ENCODE measurements at places on chromosomes 7 and 10. TPM values are rescaled to one million over a fixed set of nuclear protein-coding genes. Genes with fewer than 3 reads are reported as not detected.

Gene SLC16A9
- total RNA-seq = not detected

Gene ACHE
- total RNA-seq = 0.22 TPM

Gene PLXDC2
- 0.61 TPM for total RNA-seq

Gene CLRN3
- total RNA-seq = not detected

- H3K27me3 ChIP-seq = no peaks in the 10 kb centered on the region
- DNase-seq = no peak
- no peak overlapping the region for H3K27ac ChIP-seq
- H3K4me1 ChIP-seq = no peaks in the 10 kb centered on the region
- H3K4me3 ChIP-seq = no peak overlapping the region
Observed at GRCh38 chr10:31619531-31620061, 300.6 kb downstream of the ZEB1 start.

GRCh38 chr10:48463318-48464003, 141.4 kb downstream of the ARHGAP22 start:
- no peaks in the 10 kb centered on the region for H3K27me3 ChIP-seq
- H3K4me1 ChIP-seq = no peaks in the 10 kb centered on the region
- no peak overlapping the region for H3K27ac ChIP-seq
- no peaks in the 10 kb centered on the region for H3K36me3 ChIP-seq

DNA sequence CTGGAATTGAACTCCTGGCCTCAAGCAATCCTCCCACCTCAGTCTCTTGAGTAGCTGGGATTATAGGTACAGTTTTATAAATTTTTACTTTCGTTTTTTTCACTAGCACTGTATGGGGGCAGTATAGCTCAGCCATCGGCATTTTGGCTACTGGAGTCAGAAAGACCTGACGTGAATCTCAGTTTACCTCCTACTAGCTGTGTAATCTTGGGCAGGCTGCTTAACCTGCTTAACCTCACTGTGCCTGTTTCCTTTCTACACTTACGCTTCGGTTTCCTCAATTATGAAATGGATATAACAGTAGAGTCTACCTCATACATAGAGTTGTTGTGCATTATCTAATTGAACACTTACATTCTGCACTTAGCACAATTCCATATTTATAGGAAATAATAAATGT, 16.7 kb downstream of the STN1 start:
- DNase-seq = peak; percentile 51
- H3K27ac ChIP-seq = no peak overlapping the region
- H3K36me3 ChIP-seq = peaks cover 76% of the 10 kb centered on the region
- no peaks in the 10 kb centered on the region for H3K27me3 ChIP-seq

DNA sequence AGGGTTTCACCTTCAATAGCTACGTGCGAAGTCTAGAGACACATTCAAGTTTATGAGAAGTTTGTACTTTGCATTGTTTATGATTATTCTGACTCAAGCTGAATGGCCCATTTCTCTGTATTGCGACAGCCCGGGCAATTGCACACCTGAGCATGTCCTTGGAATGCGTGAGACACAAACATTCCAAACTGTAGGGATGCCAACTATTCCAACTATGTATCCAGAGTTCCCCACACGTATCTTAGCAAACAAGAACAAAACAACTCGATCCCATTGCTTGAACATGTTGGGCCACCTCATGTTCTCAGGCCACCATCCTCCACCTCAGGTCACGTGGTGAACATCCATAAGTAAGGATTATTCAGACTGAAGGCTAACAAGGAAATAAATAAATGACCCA, 51.4 kb upstream of the EGFR start:
- H3K4me3 ChIP-seq = no peak overlapping the region
- no peaks in the 10 kb centered on the region for H3K27me3 ChIP-seq
- no peaks in the 10 kb centered on the region for H3K4me1 ChIP-seq
- no peaks in the 10 kb centered on the region for H3K36me3 ChIP-seq

- H3K27me3 ChIP-seq = no peaks in the 10 kb centered on the region
- H3K4me1 ChIP-seq = no peaks in the 10 kb centered on the region
- no peak overlapping the region for H3K27ac ChIP-seq
- H3K36me3 ChIP-seq = no peaks in the 10 kb centered on the region
- H3K4me3 ChIP-seq = no peak overlapping the region
Observed at GRCh38 chr7:3415861-3416312, 114.8 kb downstream of the SDK1 start.

GRCh38 chr7:298375-298702, 8.4 kb downstream of the FOXL3 start:
- H3K27me3 ChIP-seq = peaks cover 9% of the 10 kb centered on the region
- H3K4me3 ChIP-seq = no peak overlapping the region
- DNase-seq = no peak
- H3K27ac ChIP-seq = no peak overlapping the region
